ENCODE measurements at places on chromosomes 16 and 17. TPM values are rescaled to one million over a fixed set of nuclear protein-coding genes. Genes with fewer than 3 reads are reported as not detected.

- DNase-seq: no peak
Observed at GRCh38 chr16:85522308-85522841, 90.7 kb upstream of the GSE1 start.

GRCh38 chr16:24681793-24682192 lies 47.7 kb upstream of the TNRC6A start:
- DNase-seq: no peak

DNA sequence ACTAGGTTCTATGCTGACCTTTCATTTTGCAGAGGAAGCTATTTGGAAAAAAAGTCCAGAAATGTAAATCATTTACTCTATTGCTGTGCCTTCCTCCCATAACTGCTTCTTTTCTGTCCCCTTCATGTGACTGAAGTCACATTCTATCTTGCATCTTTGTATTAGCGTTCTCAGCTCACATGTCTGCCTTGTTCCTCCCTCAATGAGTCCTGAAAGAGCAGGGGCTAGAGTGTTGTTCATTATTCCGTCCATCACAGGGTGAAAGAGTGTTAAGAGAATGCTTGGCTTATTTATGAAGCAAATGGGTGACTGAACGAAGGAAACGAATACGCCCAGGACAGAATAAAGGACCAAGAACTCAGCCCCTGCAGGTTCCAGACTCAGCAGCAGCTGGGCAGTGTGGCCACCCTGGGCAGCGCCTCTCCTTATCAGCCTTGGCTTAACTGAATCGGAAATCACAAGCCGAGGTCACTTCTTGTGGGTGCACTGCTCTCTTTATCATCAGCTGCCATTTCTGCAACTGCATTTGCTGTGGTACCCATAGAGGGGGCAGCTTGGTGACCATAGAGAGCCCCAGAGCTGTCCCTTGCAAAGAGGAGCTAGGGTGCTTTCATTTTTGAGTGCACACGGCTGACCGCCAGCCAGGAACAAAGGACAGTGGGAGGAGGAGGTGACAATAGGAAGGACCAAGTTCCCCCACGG lies 1.8 kb upstream of the PIK3R6 start:
- no peak for DNase-seq

GRCh38 chr17:933312-934073 lies 46.1 kb downstream of the NXN start:
- DNase-seq: no peak

DNA sequence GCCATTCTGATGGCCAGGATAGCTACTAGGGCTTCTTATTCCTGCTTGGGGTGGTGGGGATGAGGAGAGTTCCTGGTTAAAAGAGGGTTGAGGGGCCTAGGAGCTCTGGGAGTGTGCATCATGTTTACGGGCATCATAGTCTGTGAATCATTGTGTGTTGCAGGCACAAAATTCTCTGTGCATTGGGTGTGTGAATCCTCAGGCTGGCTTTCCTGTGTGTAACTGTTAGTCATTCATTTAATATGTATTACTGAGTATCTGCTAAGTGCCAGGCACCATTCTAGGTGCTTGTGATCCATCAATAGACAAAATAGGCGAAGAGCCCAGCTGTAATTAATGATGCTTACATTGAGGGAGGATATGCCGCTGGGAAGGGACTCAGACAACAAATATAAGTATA lies 5.8 kb downstream of the PPY start:
- DNase-seq: no peak

GRCh38 chr16:66918803-66919568 lies at the start of gene CDH16:
CDH16 (minus strand) TSS chr16:66918885; CDS start chr16:66918065, 820 bp downstream.
- no peak for DNase-seq

DNA sequence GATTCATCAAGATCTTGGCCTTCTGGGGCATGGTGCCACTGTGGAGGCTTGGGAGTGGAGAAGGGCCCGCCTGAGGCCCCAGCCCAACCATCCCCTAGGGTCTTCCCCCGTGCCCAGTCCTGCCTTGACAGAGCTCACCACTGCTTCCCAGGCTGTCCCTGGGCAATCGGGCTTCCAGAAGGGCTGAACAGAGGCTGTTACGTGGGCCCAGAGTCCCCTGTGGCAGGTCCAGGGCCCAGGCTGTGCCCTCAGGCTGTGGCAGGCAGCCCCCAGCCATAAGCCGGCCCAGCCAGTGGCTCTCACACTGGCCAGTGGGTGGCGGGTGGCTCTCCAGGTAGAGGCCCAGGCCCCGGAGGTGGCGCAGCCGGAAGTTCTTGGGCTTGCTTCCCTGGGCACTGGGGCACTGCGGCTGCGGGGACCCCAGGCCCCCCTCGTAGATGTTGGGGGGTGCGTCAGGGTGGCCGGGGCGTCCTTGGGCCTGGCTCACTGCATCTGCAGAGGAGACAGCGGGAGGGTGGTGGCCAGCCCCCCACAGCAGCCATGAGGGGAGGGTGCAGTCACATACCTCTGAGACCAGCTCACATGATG lies 809 bp downstream of the C16orf90 start:
- no peak for DNase-seq

DNA sequence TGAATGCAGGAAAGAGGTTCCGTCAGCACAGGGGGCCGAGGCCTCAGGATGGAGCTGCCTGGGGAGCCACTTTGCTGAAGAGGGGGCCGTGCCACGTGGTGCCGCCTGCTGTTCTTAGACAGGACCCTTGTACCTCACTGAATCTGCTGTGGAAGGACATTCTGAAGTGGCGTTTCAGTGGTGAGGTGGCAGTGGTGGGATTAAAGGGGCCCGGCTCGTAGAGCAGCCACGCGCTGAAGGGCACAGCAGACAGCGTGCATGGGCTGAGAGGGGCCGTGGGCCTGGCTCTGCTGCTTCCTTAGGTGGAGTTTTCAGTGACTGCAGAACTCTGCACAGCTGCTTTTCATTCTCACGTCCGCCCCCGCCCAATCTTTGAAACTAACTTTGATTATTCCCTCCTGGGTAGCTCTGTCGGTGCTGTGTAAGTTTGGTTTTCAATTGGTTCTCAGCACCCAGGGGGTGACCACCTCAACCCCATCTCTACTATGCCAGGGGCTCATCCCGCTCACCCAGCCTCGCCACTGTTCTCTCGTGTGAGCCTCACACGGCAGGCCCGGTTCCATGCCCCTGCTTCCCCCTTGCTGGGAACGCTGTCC lies 70.3 kb downstream of the SEC14L1 start:
- DNase-seq: no peak

DNA sequence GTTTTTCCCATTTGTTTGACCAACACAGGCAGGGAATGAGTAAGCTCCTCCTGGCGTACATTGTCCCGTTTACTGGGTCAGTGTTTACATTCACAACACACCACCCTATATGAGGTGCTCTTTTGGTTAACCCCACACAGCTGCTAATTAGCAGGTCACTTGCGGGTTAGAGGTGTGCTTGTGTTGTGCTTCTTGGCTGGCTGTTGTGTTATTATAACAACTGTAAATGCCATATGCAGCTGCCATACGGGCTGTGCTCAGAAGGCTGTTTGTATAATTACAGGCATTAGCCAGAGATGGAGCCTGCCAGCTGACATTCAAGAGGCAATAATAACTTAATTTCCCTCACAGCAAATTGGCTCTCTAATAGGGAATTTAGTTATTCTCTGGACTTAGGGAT lies 205.1 kb upstream of the ELAC2 start:
- no peak for DNase-seq

DNA sequence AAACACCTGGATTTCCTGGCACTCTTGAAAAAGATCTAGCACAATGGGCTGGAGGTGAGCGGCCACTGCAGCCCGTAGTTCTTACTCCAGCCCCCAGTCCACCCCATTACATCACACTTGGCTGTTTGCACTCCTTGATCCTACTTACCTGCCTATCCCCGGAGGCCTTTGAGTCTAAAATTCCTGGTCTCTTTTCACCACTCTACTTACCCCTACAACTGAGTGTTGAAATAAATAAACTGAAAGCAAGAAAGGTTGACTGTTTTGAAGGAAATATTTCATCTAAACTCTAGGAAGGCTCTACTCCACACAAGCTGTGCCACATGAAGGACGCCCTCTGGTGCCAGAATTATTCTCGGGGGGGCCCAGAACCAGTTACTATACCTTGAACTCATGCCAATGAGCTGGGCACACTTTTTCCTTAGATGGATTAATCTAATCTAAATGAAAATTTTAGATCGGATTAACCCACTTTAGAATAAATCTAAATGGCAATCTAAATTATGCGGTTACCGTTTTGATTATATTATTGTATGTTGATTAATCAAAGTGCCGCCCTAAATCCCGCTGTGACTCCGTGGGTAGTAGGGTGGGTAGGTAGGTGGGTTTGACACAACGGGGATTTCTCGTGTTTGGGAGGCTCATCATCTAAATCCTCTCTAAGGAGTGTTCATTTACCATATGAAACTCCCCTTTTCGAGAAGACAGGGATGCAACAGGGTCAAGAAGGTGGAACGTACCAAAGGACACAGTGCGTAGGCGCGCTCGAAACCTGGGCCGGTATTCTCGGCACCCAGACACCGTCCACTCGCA lies 651 bp upstream of the EIF1 start:
- peak; percentile 79 for DNase-seq

DNA sequence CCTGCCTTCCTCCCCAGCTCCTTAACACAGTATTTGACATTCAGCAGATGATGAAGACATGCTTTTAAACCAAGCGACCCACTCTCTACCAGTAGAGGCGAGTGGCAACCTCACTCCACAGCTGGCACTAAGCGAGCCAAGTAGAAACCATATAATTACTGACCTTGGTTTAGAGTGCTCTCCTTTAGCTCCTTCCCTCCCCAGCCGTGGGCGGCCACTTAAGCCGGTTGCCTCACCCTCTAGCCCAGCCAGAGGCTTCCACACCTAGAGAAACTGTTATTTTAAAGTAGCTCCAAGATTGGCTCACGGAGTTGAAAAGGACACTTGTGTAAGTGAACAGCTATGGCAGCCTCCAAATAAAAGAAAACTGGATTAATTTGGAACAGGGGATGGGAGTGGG lies 109.1 kb upstream of the CRHR1 start:
- no peak for DNase-seq

- no peak for DNase-seq
Observed at GRCh38 chr16:30946671-30947540, 2.0 kb upstream of the ORAI3 start.

The KRTAP3-2 gene
- polyA plus RNA-seq: not detected

The CD300E gene
- not detected for polyA plus RNA-seq

The TM4SF5 gene
- polyA plus RNA-seq: not detected

The FNDC8 gene
- polyA plus RNA-seq: not detected

The ALDH3A1 gene
- 0.14 TPM for polyA plus RNA-seq
